ENCODE measurements at places on chromosomes 4 and X.

DNA sequence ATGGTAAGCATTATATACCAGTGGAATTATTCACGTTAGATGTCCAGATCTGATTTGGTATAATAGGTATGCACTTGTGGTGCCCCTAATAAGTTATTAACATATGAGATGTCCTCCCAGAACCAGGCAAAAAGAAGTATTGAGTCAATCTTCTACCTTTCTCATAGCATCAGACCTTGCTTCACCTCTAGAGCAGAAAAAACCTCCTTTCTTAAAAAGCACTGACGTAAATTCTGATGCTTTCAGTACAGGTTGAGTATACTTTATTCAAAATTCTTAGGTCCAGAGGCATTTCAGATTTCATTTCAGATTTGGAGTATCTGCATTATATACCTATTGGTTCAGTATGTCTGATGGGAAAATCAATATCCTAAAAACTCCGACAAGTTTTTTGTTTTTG is 22.4 kb downstream of the LEF1 start:
- no peak for DNase-seq

GRCh38 chr4:110088670-110089069 is 109.7 kb downstream of the ELOVL6 start:
- DNase-seq = no peak

- DNase-seq = no peak
Measured at GRCh38 chr4:173526027-173526482, 4.0 kb downstream of the HAND2 start.

- no peak for DNase-seq
Measured at GRCh38 chr4:147421456-147421855, 59.4 kb upstream of the EDNRA start.

DNA sequence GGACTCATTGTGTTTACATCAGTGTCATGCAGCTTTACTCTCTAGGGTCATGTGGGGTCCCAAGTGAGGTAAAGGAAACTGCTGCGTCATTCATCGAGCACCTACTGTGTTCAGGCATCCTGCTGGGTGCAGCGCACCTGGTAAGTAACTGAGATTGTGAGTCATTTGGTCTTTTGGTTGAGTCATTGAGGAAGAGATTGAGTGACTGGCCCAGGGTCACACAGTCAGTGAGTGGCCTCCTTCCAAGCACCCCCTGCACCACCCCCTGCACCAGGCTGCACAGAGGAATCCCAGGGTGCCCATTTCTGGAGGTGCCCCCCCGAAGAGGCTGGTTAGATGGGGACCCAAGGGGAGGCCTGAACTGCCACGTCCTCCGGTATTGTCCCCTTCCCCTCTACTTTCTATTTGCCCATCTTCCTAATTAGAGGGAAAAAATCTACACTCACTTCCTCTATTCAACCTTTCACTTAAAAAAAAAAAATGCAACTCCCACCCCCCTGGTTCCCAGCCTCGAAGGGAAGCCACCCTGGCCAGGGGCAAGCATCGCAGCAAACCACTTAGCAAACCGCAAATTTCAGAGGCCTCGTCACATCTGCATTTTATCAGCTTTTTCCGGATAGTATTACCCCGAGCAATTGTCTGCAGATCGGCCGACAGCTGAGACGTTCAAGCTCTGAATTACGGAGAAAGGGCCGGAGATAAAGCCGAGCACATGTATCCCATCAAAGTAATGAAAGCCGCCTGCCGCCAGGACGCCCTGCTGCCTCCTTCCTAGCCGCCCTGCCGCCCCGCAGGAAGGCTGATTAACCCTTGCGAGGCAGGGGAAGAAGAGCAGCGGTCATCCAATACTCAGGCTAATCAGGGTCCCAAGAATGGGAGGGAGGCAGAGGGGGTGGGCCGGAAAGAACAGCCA is 96.3 kb upstream of the MSX1 start:
- DNase-seq = no peak

DNA sequence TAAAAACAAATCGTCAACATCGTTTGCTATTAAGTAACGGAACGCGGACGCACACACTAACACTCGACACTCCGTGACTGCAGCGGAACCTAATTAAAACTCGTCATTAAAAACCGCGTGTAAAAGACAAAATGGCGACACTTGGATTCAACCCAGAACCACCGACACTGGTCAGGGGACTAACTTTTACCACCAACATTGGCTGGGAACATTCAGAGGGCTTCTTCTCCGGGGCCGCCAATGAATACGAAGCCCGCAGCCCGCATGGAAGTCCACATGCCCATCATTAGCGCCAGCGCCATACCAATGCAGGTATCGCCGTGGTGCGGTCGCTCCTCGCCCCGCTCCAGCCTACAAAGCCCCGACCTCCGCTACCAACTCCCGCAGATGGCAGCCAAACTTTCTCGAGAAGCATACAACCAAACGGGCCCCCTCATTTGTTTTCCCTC is 498 bp downstream of the RBMX start:
- DNase-seq = peak; percentile 35

DNA sequence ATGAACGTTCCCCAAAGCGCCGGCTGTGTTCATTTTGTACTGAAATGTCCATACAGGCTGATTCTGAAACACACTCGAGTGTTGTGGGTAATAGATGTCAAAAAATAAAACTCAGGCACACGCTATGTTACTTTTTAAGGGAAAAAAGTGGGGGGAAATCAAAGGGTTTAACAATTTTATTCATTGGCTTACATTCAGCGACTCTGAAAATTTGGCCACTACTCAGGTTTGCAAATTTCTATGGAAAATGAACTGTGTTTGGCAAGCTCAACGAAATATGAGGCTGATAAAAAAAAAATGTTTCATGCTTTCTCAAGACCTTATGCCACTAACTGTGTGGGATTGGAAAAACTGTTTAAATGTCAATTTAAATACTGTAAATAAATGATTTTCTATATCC is 18.5 kb downstream of the AMELX start:
- DNase-seq = no peak

GRCh38 chrX:140091125-140091886 is 126.0 kb upstream of the CXorf66 start:
- DNase-seq = peak; percentile 2

- DNase-seq = no peak
Measured at GRCh38 chr4:128516301-128516969, 228.8 kb upstream of the PGRMC2 start.

GRCh38 chr4:186144198-186144945 is 39.9 kb downstream of the FAM149A start:
- no peak for DNase-seq

DNA sequence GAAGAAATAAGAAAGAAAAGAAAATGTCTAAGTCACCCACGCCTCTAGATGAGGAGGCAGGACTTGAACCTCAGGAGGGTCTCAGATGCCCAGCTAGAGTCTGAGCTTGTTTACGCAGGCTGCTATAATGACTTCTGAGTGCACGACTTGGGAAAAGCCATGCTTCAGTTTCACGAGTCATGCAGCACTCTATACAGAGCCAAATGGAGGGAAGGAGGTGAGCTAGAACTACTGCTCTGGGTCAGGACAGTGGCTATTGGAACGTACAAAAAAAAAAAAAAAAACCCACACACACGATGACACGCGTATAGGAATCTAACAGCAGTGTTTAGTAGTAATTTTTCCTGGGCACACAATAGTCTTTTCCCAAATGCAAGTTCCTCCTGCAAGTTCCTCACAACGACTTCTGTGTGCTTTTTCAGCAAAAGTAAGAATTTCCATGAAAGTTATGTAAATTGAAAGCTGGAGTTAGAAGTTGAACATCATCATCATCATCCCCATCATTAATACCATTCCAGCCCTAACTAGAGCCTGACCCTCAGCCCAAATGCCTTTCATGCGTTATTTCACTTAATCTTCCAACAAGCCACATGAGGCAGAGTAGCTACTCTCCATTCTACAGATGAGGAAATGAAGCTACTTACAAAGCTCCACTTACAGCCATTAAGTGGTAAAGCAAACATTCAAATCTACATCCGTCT is 36.6 kb downstream of the IRF2 start:
- DNase-seq = no peak

DNA sequence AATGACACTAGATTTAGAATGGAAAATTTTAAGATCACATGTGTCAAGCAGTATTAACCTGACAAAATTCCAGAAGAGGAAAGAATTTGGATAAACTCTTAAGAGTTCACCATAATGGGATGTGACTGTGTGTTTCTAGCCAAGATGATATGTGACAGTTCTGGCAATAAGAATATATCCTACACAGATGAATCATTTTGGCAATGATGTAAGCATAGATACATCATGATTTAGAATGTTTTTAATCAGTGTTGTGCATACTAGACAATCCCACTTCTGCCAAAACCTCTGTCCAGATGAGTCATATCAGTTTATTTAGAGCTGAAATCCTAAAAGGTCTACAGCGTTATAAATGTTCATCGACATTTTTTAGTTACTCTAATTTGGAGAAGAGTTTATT is 48.8 kb downstream of the PTCHD1 start:
- DNase-seq = no peak

- no peak for DNase-seq
Measured at GRCh38 chr4:21949073-21949457, 493 bp upstream of the KCNIP4 start.

DNA sequence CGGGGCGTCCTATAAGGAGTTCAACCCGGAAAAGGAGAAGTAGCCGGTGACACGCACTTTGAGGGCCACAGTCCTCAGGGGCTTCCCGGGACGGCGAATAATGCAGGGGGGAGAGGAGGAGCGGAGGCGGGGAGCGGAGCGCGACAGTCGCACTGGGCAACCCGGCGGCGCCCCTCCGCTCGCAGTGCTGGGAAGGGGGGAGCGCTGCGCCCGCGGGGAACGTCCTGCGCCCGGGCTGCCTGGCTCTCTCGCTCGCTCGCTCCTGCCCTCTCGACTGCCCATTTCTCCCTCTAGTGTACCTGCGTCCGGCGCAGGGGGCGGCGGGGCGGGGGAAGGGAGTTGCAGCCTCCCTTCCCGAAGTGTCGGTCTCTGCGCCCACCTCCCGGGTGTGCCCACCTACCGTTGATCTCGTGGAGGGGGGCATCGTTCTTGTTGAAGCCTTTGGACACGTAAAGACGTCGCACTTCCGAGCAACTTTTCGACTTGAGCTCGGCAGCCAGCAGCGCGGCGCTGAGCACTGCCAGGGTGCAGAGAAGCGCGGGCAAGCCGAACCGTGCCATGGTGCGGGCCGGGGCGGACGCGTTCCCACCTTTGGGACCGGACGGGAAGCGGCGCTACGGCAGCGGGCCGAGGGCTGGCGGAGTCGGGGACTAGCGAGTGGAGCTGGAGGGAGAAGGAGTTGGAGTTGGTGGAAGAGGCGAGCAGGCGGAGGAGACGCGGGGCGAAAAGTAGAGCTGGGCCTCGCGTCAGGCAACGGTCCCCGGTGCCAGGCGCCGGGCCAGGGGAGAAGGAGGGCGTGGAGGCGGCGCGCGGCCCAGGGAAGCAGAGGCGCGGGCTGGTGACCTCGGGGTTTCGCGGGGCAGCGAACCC is 648 bp downstream of the GPC4 start:
- no peak for DNase-seq

GRCh38 chrX:26511589-26512363 is 295.8 kb downstream of the MAGEB5 start:
- DNase-seq = no peak

DNA sequence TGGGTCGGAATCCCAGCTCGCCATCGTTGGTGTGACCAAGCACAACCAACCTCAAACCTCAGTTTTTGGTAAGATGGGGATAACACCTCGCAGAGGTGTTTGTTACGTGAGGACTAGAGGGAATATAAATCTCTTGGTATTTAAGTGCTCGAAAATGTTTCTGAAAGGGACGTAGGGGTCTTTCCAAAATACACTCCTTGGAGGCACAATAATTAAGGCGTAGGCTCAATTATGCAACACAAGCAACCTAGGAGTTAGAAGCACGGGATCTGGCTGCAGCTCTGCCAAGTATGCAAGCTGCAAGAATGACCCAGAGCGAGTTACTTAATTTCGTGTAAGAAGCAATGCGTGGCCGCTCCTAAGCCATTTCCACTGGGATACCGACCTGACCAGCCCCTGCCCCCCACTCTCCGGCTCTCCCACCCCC is 552 bp downstream of the ADH5 start:
- no peak for DNase-seq

DNA sequence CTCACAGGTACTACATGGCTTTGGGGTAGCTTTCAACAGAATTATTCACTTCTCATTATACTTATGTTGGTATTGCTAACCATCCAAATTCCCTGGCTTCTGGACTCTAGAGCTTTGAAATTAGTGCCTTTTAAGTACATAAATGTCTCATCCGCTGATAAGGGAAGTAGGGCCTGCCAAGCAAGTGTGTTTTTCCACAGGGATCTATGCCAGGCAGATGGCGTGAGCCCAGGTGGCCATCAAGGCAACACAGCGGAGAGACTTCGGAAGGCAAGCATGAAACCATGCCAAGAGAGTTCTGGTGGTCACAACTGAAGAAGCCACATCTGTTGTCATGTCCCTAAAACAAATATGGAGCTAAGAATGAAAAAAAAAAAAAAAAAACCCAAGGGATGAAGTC is 503.1 kb upstream of the LCORL start:
- DNase-seq = no peak

- DNase-seq = no peak
Measured at GRCh38 chr4:172787111-172787510, 381.5 kb upstream of the GALNT7 start.

DNA sequence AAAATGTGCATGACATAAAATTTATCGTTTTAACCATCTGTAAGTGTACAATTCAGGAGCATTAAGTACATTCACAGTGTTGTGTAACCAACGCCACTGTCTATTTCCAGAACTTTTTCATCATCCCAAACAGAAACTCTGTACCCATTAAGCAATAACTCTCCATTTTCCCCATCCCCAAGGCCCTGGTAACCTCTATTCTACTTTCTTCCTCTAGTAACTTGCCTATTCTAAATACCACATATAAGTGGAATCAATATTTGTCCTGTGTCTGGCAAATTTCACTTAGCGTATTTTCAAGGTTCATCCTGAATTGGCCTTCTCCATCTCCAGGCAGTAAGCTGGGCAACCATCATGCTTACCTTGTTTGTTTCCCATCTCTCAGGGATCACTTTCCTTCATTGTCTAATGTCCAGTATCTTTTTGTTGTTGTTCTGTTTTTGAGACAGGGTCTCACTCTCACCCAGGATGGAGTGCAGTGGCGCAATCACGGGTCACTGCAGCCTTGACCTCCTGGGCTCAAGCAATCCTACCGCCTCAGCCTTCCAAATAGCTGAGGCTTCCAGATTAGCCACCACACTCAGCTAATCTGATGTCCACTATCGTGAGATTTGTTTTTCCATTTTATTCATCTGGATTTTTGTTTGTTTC is 17.7 kb upstream of the GRIPAP1 start:
- DNase-seq = no peak

DNA sequence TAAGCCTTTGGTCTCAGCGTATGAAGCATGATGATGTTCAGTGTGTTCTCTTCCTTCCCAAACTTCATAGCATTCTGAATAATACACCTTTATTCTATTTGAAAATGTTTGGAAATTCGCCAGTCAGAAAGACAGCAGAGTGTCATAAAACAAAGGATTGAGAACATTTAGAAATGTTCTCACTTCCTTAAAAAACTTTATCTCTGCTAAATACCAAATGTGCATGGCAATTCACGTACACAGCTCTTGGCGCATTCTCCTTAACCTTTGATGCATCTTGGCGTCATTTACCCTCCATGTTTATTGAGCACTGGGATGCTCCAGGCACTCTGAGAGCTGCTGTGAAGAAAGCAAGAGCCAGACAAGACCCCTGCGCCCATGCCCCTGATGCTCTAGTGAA is 7.2 kb upstream of the IRF2 start:
- no peak for DNase-seq

GRCh38 chr4:2297606-2298531 is 36.0 kb upstream of the MXD4 start:
- no peak for DNase-seq
